Motor neuron (in vitro differentiated cells): ENCODE measurements at places on chromosomes 11 and 22. TPM values are rescaled to one million over a fixed set of nuclear protein-coding genes. Genes with fewer than 3 reads are reported as not detected.

DNA sequence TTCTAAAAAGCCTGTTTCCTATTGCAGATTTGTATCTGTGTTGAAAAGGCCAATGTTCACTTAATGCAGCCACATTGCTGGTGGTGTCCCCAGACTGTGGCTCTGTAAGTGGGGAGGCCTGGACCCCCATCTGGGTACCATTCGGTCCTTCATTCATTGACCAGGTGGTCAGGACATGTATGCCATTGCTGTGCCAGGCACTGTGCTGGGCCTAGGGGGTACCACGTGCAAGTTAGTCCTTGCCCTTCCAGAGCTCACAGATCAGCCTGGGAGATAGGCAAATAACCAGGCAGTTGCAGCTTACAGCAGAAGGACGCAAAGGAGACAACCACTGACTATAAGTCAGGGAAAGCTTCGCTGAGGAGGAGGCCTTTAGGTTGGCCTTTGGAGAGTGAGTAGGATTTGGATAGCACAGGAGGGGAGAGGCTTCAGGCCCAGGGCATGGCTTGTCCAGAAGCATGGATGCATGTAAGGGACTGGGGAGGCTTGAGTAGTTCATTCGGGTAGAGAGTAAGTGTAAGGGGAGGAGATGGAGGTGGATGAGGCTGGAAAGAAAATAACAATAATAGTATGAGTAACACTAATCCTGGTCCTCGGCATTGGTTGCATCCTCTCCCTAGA, 5.0 kb downstream of the PRDM11 start:
- no peak for ATAC-seq

DNA sequence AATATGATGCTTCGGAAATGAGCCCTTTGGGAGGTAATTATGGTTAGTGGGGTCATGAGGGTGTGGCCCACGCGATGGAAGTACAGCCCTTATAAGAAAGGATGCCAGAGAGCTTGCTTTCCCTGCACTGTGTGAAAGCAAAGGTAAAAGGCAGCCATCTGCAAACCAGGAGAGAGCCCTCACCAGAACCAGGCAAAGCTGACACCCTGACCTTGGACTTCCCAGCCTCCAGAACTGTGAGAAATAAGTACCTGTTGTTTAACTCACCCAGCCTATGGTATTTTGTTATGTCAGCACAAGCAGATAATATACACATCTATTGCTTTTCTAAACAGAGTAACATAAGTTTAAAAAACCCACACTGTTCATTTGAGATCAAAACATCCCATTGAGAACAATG, 50.7 kb downstream of the SYN3 start:
- no peak for ATAC-seq

ELMOD1 gene
- total RNA-seq: 43.1 and 44.4 TPM in 2 replicates

BTBD18 gene
- total RNA-seq: 0.77 and 0.88 TPM in 2 replicates

FBLN1 gene
- 5.3 and 5.8 TPM in 2 replicates for total RNA-seq

- ATAC-seq: no peak
These were observed 62.6 kb upstream of the PRSS23 start for GRCh38 chr11:86737737-86738136.

- no peak for ATAC-seq
These were observed 207.9 kb downstream of the DYNC2H1 start for GRCh38 chr11:103317118-103317517.

DNA sequence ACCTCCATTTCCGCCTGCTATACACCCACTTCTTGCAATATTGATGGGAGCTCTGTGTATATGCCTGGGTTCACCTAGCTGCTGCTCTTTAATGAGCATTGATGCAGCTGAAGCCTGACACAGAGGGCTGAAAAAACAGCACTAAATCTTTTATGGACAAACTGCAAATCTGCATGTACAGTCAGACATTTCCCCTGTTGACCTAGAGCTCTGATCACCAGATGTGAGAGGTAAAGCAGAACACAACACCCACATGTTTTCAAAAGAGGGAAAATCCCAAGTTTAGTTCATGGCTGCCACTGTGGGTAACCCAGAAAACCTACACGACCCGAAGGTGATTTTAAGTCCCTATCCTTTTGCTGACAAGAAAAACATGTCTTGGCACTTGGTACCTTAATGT, 303.0 kb upstream of the PITPNB start:
- ATAC-seq: no peak

GRCh38 chr11:77109236-77110019, 6.8 kb downstream of the OMP start:
- no peak for ATAC-seq
